ENCODE measurements at places on chromosomes 1 and 21.

DNA sequence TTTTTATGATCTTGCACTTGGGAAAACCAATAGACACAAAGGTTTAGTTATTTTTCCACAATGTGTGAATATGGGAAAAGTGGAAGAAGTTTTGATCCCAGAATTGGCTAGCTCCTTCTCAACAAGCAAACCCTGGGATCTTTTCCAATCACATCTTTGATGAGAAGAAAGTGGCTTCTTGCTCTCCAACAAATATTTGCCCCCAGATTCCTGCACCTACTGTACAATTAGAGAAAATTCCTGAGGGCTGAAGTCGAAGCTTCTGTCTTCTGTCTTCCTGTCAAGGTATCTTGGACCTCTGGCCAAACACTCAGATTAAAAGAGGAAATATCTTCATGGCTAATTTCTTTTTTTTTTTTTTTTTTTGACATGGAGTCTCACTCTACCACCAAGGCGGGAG is 113.1 kb upstream of the SLC45A1 start:
- DNase-seq = no peak

DNA sequence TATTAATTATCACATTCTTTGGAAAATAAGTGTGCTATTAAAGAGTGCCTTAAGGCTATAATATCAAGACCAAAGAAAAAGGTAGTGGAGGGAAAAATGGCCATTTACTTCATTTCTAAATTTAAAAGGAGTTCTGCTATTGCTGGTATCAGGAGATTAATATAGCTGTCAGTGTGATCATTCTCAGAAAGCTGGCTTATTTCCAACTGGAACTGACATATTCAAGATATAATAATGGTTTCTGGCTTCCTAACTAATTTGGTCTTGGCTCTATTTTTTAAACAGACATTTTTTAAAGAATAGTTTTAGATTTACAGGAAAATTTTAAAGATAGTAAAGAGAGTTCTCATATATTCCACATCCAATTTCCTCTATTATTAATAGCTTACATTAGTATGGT is 42.0 kb downstream of the ZC3H11B start:
- DNase-seq = no peak

DNA sequence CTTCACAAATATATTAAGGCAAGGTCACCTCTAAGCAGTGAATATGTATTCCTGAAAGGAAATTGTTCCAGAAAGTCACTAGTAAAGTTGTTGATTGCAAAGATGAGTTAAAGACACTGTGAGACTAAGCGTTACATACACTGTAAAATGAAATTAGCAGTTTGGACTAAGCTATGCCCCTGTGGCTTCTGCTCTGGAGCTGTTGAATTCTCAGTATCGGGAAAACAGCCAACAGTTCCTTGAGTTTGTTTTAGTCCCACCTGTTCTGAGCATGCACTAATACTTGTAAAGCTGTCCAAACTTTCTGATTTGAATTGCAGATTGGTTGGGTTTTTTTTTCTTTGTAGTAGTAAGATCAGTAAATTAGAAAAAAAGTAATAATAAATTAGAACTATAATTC is 21.0 kb downstream of the ANGPTL1 start:
- DNase-seq = no peak

GRCh38 chr1:32798679-32799416 is 18.3 kb downstream of the YARS1 start:
- peak; percentile 57 for DNase-seq

- DNase-seq = no peak
These were observed 47.6 kb downstream of the IRF2BP2 start for GRCh38 chr1:234562334-234562733.

DNA sequence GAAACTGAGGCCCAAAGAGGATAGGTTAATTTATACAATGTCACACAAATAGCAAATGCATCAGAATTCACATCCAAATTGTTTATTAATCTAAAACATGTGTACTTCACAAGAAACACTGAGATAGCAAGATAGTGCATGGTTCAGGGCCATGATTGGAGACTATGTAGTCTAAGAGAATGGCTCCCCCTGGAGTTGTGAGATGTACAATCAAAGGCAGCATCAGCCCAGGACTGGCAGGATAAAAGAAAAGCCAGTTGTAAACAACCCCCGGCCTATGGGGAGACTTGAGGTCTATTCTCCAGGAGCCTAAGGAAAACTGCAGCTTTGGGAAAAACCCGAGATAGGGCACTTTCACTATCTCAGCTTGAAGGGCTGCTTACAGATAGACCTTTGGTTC is 511.0 kb downstream of the OMA1 start:
- no peak for DNase-seq

Data from activated CD4-positive, alpha-beta T cell treated with anti-CD3 and anti-CD28 coated beads, Interleukin-2, amount 50 U/mL, for 24 hours (primary cell).